ENCODE measurements at places on chromosomes 16 and 17.

GRCh38 chr16:24541233-24541933, 2.0 kb downstream of the RBBP6 start:
- no peak for DNase-seq

DNA sequence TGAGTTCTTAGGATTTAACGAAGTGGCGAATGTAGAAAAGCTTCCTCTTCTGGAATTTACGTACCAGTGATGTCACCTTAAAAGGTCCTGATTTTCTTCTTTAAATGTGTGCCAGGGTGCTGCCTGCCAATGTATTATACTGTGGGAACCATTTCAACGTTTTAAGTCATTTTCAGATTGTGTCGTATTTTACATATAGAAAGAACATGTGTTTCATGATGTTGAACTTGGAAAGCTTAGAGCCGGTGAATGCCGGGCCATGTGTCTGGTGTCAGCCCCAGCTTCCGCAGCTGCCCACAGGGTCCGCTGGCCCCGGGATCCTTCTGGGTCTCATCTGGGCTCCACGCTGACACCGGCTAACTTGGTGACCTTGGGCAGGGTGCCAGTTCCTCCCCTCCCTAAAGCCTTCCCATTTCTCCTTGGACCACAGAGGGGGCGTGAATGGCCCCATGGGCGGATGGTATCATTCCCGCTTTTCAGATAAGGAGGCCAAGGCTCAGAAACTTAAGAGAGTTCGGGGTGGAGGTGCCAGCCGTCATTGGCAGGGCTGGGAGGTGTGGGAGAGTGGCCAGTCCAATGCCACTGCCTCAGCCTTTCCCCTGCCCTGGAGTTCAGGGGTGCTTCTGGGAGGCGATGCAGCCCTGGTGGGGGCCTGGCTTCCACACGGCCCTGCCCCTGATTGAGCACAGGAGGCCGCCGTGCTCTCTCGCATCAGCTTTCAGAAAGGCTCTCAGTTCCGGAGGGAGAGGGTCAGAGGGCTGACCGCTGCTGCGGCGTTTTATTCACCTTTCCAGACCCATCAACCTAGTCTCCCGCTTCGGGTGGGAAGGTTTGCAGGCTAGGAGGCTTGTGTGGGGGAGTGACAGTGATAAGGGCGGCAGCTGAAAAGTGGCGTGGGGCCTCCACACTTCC, 68.8 kb upstream of the CIBAR2 start:
- no peak for DNase-seq

DNA sequence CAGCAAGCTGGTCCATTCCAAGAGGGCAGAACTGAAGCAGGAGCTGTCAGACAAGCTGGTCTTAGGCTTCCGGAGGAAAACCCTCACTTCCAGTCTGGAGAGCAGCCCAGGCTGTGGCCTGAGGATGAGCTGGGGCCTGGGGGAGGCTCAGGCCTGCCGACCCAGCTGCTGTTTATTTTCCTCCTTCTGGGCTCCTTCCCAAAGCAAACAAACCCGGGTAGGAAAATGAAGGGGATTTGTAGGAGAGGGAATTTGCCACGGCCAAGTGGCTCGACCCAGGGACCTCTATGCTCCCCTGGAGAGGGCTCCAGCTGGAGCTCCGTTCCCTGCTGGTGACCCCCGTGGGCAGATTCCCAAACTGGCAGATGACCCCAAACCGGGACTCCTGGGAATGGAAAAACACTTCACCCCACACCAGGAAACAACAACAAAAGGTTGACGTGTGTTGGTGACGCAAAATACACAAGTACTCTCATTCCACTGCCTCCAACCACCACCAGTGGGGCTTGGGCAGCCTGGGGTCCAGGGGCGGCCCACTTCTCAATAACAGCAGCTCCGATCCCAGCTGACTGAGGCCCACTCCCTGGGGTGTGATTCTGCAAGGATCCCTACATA, 8.8 kb downstream of the JUP start:
- no peak for DNase-seq

DNA sequence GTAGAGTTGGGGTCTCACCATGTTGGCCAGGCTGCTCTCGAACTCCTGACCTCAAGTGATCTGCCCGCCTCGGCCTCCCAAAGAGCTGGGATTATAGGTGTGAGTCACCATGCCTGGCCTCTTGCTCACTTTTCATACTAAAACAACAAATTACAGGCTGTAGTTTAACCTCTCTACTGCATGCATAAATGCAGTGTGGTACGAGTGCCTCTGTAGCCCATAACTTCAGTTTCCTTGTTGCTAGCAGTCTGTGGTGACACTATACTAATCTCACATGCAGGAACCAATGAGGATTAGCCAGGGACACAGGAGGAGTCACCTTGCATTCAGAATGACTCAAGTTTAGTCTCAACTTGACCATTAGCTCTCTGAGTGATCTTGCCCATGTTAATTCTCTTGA, 20.1 kb downstream of the HMOX2 start:
- no peak for DNase-seq

DNA sequence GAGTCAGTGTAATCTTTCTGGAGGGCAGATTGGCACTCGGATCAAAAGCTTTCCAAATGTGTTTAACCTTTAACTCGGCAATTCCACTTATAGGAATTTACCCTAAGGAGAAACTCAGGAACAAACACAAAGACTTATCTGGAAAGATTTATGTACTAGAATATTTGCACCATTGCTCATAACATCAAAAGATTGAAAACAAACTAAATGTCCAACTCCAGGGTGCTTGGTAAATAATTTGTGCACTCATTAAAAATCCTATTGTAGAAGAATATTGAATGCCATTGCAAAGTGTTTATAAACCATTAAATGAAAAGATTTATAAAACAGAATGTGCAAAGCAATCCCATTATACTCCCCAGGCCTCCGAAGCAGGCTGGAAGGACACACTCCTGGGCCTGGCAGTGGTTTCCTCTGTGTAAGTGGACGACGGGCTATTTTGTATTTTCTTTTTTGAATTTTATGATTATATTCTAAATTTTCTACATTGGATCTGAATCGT, 18.7 kb upstream of the RBFOX3 start:
- no peak for DNase-seq

- DNase-seq: no peak
These were observed 102.9 kb downstream of the NLK start for GRCh38 chr17:28145348-28145747.

GRCh38 chr17:7242717-7243452, 636 bp upstream of the GABARAP start:
- DNase-seq: peak; percentile 87

DNA sequence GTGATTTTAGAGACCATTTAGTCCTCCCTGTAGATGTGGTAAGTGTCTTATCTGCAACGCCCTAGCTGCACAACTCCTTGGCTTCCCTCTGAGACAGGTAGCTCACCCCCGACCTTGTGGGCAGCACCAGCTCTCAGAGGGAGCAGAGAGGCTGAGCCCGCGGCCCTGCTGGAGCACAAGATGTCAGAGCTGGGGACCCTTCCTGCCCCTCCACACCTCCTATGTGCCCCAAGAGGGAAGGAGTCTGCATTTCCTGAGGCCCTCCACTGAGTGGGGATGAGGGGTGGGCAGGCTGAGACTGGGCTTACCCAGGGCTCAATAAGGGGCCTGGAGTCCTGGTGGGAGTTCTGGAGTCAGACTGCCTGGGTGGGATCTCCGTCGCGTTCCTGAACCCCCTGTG, 12.2 kb upstream of the ADGRG1 start:
- DNase-seq: no peak

GRCh38 chr17:7191069-7191468, 11.9 kb upstream of the ASGR1 start:
- DNase-seq: no peak

DNA sequence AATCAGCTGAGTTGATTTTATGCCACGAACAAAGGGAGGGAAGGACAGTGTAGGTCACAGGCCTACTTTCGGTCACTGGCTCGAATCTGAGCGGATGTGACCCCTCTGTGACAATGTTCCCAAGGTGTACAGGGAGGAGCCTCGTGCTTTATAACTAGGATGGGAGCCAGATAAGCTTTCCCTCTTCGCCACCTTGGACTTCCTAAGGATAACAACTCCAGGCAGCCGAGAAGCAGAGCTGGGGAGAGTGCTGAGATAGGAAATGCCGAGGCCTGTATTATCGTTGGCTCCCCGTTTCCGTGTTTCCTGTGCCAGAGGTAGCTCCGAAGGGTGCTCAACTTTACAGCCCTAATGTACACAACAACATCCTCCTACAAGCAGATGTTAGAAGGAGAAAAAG, 217.8 kb upstream of the IRX3 start:
- no peak for DNase-seq

- no peak for DNase-seq
These were observed 13.1 kb upstream of the RNF135 start for GRCh38 chr17:30957741-30958140.

DNA sequence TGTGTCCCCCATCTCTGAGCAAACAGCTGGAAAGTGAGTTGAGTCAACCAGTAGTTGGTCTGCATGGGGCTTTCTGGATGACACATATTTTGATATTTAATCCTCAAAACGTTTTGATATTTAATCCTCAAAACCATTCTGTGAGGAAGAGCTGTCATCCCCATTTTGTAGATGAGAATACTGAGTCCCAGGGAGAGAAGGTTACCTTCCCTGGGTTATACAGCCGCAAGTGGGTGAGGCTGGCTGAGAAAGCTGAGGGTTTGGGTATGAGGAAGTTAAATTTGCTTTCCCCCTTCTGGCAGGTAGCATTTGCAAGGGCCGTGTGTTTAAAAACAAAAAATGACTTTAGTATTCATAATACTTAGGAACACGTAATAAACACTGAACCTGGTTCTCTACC, 447.2 kb downstream of the XYLT1 start:
- DNase-seq: no peak

- no peak for DNase-seq
These were observed 753 bp downstream of the SLC16A11 start for GRCh38 chr17:7043182-7043496.

DNA sequence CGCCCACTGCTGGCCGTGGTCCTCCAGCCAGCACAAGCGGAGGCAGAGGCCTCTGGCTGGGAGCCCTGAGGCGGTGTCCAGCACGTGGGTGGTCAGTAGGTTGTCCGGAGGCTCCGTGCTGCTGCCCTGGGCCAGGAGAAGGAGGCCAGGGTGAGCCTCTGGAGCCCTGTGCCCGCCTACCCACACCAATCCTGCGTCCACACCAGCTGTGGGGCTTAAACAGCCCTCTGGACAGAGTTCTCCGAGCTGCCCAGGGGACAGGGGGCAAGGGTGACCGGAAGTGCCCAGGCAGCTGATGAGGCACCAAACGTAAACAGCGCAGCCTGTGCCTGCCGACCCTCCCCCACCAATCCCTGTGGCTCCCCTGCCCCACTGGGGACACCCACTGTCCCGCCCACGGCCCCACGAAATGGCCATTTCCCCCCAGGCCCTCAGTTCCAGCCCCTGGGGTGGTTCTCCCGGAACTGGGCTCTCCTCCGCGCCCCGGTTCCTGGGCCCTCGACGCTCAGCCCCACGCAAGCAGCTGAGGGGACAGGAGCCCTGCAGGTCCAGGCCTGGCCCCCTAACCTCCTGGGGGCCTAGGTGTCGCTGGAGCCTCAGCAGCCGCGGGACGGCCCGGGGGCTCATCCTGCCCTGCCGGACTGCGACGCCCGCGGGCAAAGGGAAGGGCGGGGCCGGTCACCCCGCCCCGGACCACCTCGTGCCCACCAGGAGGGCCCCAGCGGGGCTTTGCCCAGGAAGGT, 27.9 kb upstream of the DBNDD1 start:
- no peak for DNase-seq

DNA sequence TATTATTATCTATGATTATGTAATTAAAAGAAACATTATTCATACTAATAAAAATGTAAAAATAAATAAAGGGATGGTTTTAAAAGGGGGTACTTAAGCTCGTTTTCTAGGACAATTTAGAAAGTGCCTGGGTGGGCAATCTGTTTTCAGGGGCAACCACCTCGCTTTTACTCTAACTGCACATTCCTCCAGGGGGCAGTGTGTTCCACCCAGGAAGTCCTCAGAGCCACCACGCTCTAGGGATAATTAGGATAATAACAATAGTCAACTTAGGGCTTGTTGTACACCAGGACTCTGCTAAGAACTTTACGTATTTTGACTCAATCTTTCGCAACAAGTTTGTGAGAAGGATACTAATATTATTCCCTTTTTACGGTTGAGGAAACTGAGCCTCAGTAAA, 396.7 kb upstream of the MAF start:
- DNase-seq: no peak

GRCh38 chr16:81940781-81941560, 70.3 kb downstream of the SDR42E1 start:
- DNase-seq: no peak

GRCh38 chr17:20302246-20302917, 165.0 kb downstream of the LGALS9B start:
- DNase-seq: no peak

GRCh38 chr16:64215730-64216129, 906.1 kb downstream of the CDH11 start:
- DNase-seq: no peak

DNA sequence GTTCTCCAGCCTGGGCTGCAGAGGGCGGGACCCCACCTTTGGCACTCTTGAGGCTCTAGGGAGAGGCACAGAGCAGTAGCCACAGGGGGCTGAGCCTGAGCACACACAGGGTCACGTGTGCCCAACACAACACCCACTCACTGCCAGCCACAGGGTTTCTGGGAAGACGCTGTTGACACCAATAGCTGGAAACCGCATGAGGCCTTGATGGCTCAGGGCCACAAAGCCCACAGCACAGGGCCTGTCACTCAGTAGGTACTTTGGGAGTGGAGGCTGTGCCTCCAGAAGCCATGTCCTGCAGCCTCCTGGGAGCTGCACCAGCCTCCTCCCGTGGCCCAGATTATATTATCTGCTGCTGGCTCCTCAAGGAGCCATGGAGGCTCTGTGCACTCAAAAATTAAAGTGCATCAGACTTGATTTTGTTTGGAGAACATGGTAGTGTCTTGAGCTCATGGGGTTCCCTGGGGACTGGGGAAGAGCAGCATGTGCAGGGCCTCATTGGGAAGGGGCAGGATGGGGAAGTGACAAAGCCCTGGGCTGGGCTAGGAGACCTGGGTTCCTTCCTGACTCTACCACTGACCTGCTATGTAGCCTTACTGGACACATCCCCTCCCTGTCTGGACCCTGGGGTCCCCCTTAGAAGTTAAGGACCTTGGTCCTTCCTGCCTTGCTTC, 12.5 kb upstream of the SREBF1 start:
- peak; percentile 63 for DNase-seq

Measured in stimulated activated CD8-positive, alpha-beta memory T cell treated with anti-CD3 and anti-CD28 coated beads, Interleukin-7, amount 100 ng/mL, for 1 hour (primary cell).